Fibroblast of skin of right quadriceps (primary cell): ENCODE measurements at places on chromosomes 6 and 20.

DNA sequence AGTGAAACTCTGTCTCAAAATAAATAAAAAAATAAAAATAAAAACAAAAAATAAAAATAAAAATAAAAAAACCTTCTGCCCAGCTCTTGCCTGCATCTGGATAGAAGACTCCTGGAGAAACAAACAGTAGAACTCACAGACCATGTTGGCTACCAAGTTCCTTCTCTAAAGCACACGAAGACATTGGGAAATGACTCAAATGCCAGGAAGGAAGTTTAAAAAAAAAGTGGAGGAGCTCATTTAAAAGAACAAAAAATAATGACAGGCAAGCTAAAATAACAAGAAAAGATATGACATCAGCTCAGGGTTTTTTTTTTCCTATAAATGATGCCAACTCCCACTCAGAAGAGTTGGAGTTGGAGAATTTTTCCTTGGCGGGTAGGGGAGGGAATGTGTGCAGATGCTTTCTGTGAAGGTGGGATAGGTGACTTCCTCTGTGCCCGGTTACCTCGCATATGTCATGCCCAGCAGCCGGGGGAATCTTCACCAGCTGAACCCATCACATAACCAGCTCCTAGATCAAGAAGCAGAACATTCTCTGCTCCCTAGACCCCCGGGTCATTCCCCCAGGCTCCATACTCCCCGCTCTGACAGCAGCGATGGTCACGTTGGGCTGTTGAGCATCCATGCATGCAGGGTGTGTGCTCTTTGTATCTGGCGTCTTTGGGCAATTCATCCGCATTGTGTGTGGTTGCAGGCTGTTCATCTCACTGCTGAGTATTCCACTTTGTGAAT is 17.3 kb upstream of the CD93 start:
- peak; percentile 9 for DNase-seq

GRCh38 chr6:129732034-129732433 is 22.1 kb upstream of the ARHGAP18 start:
- DNase-seq, result no peak

- DNase-seq, result no peak
Measured at GRCh38 chr6:41002168-41002567, 36.9 kb downstream of the UNC5CL start.

GRCh38 chr6:11214901-11215300 is 17.6 kb downstream of the NEDD9 start:
- no peak for DNase-seq

- DNase-seq, result no peak
Measured at GRCh38 chr20:33826270-33826897, 15.2 kb downstream of the CHMP4B start.

DNA sequence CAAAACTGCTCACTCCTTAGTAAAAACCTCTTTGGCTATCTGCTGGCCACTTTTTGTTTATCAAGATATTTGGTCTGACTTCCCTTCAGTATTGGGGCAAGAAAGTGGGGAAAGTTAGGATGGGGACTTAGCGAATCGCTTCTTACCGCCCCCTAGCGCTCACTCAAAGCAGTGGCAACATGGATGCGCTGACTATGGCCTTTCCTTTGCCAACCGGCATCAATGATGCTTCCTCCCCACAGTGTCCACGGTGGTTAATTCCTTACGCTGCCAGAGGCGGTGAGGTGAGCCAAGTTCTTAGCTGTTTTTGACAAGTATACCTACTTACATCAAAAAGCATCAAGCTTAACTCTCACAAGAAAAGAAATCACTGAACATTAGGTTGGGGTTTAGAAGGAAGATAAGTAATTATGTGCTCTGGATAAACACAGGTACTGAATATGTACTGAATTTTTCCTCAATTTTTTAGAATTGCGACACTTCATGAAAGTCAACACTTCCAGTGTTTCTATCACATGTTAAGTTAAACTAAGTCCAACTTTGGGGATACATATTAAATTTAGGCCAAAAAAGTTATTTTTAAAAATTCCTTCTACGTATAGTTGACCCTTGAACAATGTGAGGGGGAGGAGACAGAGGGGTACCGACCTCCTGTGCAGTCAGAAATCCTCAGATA is 86.7 kb downstream of the GMDS start:
- DNase-seq, result peak; percentile 32

- no peak for DNase-seq
Measured at GRCh38 chr6:99165838-99166237, 183.6 kb downstream of the FAXC start.

GRCh38 chr6:169766232-169766631 is 14.8 kb downstream of the ERMARD start:
- DNase-seq, result no peak

GRCh38 chr6:22082218-22082617 is 214.6 kb downstream of the PRL start:
- DNase-seq, result no peak

GRCh38 chr6:117548797-117549301 is 53.5 kb downstream of the GOPC start:
- DNase-seq, result peak; percentile 67

- DNase-seq, result no peak
Measured at GRCh38 chr20:50679753-50680104, 11.6 kb downstream of the RIPOR3 start.

DNA sequence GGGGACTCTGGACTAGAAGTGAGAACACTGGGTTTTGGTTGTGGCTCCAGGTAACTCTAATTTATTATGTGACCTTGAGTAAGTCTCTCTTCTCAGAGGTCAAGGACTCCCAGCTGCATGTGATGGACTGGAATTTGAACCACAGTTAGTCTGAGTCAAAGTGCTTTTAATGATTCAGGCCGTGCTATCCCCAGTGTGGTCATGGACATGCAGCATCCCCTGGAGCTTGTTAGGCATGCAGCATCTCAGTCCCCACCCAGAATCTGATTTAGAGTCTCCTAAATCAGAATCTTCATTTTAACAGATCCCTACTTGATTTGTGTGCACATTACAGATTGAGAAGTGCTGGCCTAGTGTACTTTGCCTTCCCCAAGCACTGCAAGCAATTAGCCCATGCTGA is 74.2 kb downstream of the TOX2 start:
- DNase-seq, result peak; percentile 37

GRCh38 chr6:79949233-79949632 is 1.9 kb upstream of the ELOVL4 start:
- peak; percentile 60 for DNase-seq
